ENCODE measurements at places on chromosomes 11 and 22.

DNA sequence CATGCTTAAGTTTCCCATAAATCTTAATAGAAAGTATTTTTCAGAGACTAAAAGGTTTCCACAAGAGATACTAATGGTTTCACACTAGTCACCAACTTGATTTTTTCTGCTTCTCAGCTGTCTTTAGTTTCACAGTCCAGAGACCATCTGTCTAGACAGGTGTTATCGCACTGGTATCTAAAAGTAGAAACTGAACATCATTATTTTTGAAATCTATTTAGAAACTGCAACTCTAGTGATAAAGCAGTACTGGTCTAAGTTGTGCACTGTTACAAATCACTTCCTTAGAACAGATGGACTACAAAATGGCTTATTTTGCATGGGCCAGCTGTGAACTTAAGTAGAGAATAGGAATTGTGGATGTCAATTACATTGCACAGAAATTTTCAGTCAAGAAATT lies 78.0 kb downstream of the CNTN5 start:
- no peak for DNase-seq

DNA sequence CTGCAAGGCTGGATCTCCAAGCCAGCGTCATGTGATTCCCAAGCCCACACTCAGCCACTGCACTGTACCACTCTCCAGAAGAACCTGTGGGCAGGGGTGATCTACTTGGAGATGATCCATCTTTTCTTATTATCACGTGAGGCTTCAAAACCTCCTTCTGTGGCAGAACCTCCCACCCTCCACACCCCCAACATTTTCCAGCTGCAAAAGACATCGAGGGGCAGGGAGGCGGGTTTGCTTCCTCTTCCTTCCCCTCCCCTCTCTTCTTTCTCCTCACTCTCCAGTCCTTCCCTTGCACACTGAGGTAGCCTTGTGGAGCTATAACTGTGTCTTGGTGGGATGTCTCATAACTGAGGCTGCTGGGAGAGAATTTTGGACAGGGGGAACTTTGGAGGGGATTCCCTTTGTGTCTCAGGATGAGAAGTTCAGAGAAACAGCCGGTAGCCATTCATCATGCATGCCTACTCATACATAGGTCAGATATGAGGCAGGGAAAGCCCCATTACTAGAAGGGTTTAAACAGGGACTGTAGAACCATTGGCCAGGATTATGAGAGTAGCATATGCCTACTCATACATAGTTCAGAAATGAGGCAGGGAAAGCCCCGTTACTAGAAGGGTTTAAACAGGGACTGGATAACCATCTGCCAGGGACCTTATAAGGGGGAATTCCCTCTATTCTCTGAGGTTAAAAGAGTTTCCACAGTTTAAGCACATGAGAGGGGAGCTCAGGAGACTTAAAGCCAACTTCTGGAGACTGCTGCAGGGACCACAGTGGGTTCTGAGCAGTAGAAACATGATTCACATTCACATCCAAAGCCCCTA lies 420.7 kb upstream of the CADM1 start:
- DNase-seq = no peak

GRCh38 chr22:40620464-40621046 lies 16.0 kb downstream of the MRTFA start:
- DNase-seq = no peak

DNA sequence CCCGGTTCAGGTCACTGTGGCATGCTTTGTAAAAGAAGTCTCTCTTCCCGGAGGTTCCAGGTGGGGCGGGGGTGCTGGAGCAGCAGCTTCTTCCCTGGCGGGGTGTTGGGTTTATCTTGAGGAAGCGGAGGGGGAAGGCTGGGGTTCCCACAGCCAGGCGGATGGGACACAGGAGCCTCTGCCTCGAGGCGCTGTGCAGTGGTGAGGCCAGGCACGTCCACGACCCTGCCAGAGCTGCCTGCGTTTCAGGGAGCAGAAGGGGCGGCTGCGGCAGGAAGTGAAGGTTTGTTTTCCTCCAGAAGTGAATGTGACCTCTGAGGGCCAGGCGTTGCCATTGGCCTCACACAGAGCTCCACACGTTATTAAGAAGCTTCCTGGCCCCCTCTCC lies 20.1 kb upstream of the ADORA2A start:
- DNase-seq = no peak

DNA sequence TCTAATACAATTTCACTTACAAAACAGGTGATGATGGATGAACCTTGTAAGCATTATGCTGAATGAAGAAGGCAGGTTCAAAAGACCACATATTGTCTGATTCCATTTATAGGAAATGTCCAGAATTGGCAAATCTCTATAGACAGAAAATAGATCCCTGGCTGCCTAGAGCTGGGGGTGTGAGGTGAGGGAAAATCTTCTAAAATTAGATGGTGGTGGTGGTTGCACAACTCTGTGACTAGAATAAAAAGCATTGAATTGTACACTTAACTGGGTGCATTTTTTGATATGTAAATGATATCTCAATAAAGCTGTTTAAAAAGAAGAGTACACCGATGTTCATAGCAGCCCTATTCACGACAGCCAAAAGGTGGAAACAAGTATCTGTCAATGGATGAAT lies 16.7 kb upstream of the CRY2 start:
- no peak for DNase-seq

DNA sequence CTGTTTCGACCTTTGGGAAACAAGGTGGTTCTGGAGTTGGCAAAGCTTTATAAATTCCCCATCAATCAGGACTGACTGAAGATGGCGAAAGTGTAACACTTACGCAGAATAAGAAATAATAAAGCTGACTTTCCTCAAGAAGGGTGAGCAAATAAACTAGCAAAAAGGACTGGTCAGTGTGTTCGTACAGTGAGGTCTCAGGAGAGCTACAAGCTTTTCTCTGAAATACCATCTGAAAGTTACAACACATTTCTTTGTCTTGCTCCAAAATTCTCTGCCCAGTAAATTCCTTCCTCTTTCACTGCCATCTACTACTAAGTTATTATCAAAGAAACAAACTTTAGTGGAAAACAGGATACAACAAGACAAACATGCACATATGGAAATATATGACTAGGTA lies 13.4 kb downstream of the PITPNB start:
- no peak for DNase-seq

DNA sequence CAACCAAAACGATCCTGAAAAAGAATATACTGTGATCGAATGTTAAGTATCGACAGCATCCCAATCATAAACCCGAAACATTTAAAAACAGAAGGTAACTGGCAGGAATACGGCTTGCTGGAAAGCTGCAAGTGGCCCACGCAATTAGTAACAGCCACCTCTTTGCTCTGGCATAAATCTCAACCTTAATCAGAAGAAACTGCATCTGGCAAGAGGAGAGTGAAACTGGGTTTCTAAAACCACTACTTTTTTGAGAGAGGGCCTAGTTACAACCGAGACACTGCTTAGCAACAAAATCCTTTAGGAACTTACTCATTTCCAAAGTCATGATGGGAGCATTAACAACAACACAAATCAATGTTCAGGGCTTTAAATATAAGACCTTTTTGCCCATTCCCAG lies 7.9 kb downstream of the NCAPD3 start:
- no peak for DNase-seq

- no peak for DNase-seq
Measured at GRCh38 chr11:74341921-74342320, 30.5 kb upstream of the P4HA3 start.

DNA sequence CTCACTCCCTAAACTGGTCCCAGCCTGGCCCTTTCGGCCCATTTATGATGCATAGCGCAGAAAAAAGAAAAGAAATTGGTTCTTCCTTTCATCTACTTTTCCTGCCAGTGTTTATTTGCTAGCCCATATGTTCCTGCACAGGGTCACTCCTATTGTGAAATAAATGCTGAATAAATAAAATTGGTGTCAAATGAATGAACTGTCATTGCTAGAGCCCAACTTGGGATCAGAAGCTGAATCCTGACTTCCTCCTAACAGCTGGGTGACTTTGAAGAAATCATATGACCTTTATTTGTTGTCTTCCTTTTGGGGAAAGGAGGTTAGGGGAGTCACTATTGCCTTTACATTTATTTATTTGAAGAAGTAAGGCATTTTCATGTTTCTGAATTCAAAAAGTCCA lies 92.0 kb downstream of the PRR5L start:
- DNase-seq = no peak

- DNase-seq = no peak
Measured at GRCh38 chr11:78656327-78656726, 81.7 kb upstream of the NARS2 start.

DNA sequence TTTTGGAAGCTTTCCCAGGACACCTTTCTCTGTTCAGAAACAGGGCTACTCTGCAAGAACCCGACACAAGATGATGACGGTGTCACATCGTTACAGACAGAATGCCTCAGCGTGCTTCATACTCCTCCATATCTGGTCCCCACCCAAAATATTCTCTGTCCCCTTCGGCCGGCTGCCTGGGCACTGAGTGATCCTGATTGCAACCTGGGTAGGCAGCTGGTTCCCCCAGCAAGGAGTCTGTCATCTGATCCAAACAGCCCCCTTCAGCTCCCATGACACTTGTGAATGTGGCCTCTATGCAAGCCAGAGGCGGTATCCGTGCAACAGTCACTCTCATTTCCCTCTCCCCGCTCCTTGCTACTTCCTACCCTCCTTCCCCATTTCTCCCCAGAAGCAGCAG lies 431.7 kb upstream of the B3GAT1 start:
- DNase-seq = no peak

- no peak for DNase-seq
Measured at GRCh38 chr22:25775531-25775930, 33.5 kb downstream of the MYO18B start.

GRCh38 chr22:42969348-42969975 lies 45.5 kb downstream of the PACSIN2 start:
- DNase-seq = no peak

DNA sequence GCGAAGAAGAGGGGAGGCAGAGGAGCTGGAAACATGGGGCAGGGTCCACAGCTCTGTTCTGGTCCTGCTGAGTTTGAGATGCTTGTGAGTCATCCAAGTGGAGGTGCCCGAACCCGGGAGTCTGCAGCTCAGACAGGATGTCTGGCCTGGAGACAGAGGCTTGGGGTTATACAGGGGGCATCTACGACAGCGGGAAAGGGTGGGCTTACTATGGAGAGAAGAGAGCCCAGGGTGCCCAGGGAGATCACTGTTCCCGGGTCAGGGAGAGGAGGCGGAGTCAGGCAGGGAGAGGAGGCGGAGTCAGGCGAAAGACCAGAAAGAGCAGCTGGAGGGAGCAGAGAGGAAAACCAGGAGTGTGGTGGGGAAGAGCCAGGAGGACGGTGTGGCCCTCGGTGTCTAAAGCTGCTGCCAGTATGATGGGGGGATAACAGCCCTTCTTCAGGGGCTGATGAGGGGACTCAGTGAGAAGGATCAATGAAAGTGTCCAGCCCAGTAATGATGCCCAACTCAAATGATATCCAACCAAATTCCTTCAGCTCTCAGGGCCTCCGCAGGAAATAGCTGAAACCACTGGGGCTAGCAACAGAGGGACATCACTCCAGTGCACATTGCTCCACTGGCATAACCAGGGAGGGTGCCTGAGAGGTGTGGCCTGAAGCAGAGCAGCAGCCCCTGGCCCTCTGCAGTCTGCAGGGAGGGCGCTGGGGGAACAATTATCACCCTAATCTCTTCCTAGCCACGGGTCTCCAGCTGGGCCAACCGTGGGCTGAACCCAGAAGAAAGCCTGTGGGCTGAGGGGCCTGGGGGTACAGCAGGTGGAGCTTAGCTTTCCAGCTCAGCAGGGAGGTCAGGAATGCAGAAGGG lies 2.6 kb upstream of the LTBP3 start:
- peak; percentile 79 for DNase-seq

- no peak for DNase-seq
Measured at GRCh38 chr22:28791841-28792490, 8.4 kb downstream of the XBP1 start.

DNA sequence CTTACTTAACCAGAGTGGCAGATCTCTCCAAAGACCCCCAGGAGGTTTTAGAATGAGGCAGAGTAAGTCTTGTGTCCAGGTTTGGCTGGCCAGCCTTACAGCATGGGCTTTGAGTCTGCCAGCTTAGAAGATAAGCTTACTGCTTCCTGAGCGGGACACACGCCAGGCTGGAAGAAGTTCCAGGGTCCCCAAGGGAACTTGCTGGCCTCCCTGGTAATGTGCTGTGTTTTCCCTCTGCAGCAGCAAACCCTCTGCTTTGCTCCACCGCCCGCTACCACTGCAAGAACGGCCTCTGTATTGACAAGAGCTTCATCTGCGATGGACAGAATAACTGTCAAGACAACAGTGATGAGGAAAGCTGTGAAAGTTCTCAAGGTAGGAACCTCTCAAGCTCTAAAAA lies 154.2 kb downstream of the LDLRAD3 start:
- DNase-seq = no peak

DNA sequence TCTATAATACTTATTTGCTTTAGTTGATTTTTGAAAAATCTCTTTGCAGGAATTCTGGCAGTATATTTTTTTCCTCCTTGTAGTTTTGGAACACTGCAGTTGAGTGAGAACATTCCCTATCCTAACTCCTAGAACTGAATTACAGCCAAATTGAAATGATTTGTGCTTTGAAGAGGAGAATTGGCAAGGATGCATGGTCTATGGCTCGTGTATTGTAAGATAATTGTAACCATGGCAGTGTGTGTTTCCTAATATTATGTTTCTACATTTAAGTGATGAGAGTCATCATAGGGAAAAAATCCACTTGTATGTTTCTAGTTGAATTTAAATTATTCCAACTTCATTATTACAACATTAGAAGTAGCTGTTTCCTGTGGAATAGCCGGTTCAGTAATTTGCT lies 80.9 kb upstream of the MYO18B start:
- DNase-seq = no peak

DNA sequence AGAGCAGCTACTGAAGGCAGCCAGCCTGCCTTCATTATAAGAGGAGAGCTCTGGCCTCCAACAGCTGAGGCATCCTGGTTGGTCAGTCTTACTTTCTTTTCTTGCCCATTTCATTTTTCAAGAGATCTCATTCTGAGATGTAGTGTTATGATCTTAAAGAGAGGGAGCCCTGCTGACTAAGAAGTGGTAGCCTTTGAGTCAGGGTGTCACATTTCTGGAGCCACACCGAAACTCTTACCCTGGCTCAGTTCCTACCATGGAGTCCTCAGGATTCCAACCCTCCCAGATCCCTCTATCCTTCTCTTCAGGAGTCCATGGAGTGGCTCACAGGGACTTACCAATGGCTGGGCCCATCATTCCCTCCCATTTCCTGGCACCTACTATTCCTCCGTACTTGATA lies 386.1 kb upstream of the LARGE1 start:
- no peak for DNase-seq

DNA sequence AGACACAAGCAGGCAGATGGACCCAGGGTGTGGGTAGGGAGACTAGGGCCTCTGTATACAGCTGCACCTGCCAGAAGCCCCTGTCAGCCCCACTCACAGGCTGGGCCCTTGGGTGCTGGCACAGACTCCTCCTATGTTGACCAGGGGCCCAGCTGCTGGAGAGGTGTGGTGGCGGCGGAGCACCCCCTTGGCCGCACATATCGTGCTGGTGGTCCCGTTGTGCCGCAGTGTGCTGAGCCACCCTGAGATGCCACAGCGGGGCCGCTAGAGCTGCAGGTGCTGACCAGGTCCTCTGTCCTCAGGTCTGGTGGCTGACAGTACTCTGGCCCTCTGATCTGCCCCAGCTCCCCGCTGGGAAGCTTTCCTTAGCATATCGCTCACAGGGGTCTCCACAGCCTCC lies 30.2 kb upstream of the B3GAT1 start:
- DNase-seq = no peak

- no peak for DNase-seq
Measured at GRCh38 chr22:46102752-46103151, 47.6 kb upstream of the PPARA start.
